ENCODE measurements at places on chromosomes 5 and 9.
A peak's percentile ranks its signal among the peaks of the same experiment; 100 is the strongest.

- DNase-seq, result no peak
These were observed 168.5 kb downstream of the HSD17B3 start for GRCh38 chr9:96133321-96134021.

GRCh38 chr9:114757984-114758383, 47.9 kb downstream of the TNFSF15 start:
- no peak for DNase-seq

- DNase-seq, result no peak
These were observed 401.2 kb downstream of the IRX1 start for GRCh38 chr5:3996707-3997336.

- DNase-seq, result no peak
These were observed 66.2 kb upstream of the CACNA1B start for GRCh38 chr9:137811283-137811870.

GRCh38 chr5:58670582-58670981, 87.7 kb downstream of the RAB3C start:
- DNase-seq, result no peak

- no peak for DNase-seq
These were observed 476.6 kb upstream of the WWC1 start for GRCh38 chr5:167814828-167815227.

GRCh38 chr5:93570294-93571113, 10.5 kb downstream of the NR2F1-AS1 start:
- no peak for DNase-seq

DNA sequence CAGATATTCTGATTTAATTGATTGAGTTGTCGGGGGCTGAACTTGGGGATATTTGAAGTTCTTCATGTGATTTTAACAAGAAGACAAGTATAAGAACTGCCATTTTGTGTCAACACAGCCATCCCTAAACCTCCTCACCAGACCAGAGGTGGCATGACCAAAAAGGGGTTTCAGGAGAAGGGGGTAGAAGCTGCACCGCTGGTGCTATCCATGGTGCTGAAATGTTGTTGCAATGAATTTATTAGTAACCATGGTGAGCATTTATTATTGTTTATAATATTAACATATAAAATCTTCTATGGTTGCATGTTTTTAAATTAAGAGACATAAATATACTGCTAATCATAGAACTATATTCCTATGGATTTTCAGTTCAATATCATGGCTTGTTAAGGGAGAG, 72.3 kb downstream of the GNA14 start:
- DNase-seq, result no peak

- no peak for DNase-seq
These were observed 3.1 kb downstream of the SPACA9 start for GRCh38 chr9:132881826-132882225.

GRCh38 chr9:18493451-18493993, 19.6 kb downstream of the ADAMTSL1 start:
- no peak for DNase-seq

GRCh38 chr9:31104249-31104648, 1280.2 kb upstream of the ACO1 start:
- DNase-seq, result no peak

GRCh38 chr5:10030219-10030831, 219.4 kb downstream of the ATPSCKMT start:
- DNase-seq, result no peak

GRCh38 chr5:153655201-153655510, 164.7 kb downstream of the GRIA1 start:
- DNase-seq, result no peak

GRCh38 chr9:38662763-38663593, 42.6 kb upstream of the ANKRD18A start:
- DNase-seq, result no peak

GRCh38 chr9:93009337-93010015, 49.0 kb upstream of the SUSD3 start:
- no peak for DNase-seq

DNA sequence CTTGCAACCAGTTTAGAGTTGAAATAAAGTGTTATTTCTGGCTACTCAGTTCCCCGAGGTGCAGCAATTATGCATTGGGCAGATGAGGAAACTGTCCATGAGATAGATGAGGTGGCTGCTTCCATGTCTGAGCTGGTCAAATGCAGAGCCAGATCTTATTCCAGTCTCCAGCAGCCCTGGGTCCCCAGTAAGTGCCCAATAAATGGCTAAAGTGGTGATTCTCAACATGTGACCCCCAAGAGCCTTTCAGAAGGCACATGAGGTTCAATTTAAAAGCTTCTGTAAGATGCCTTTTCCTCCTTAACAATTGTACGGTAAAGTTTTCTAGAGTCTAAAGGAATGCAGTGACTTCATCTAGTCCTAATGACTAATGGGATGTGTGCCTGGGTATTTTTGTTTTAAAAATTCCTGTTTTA, 17.5 kb downstream of the ATOX1 start:
- no peak for DNase-seq

DNA sequence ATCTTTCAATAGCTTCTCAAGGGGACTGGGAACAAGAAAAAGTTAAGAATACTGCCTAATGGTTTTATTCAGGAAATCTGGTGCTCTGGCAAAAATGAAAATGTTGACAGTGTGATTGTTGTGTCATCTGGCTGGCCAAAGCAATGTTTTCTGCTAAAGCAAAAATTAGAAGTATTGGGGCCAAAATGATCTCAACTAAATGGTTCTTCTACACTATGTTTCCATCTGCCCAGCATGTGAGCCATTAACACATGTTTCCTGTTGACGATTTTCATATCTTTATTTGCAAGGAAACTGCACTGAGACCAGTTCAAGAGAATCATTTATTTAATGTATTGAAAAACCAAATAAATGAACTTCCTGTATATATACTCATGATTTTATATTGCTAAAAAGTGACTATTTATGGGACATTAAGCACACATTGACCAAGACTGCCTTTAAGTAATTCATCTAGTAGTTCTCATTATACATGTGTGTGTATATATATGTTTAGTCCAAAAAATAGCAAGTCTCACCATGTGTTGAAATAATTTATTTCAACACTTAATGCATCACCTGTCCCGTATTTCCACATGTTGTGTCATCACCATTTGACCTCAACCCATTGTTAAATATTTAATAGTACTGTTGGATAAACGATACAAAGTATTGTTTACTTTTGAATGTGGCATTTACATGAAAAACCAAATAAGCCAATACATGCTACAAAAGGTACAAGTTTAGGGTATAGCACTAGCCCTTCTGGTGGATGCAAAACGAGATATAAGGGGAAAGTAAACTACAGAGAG, 7.5 kb upstream of the FST start:
- no peak for DNase-seq

- peak; percentile 35 for DNase-seq
These were observed 28.3 kb upstream of the TGFBR1 start for GRCh38 chr9:99076483-99077171.

GRCh38 chr9:3467593-3468219, 58.1 kb downstream of the RFX3 start:
- peak; percentile 16 for DNase-seq

DNA sequence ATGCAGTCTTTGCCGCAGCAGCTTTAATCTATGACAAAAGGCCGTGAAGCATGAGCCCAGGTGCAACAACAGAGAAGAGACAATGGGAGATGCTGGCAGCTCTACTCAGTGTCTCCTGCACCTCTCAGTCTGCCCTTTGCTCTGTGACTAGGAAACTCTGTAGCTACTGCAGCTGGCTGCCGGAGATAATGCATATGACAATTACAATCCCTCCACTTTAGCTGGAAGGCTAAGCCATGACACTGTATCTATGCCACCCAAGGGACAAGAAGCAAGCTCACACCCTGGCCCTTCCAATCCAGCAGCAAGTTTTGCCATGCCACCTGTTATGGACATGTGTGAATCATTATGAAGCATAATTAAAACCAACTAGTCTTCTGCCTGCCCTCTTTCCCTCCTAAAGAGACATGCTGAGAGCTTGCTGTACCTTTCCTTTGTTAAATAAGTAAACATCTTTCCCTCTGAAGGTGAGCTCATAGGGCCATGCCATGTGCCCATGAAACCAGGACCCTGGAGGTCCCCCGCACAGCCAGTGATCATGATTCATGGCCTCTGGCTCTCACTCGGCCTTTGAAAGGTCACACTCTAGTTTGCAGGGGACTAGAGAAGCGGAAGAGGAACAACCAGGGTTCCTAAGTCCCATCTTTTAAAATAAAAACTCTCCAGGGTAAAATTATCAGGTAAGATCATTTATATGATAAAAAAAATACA, 219.4 kb downstream of the SPOCK1 start:
- no peak for DNase-seq

DNA sequence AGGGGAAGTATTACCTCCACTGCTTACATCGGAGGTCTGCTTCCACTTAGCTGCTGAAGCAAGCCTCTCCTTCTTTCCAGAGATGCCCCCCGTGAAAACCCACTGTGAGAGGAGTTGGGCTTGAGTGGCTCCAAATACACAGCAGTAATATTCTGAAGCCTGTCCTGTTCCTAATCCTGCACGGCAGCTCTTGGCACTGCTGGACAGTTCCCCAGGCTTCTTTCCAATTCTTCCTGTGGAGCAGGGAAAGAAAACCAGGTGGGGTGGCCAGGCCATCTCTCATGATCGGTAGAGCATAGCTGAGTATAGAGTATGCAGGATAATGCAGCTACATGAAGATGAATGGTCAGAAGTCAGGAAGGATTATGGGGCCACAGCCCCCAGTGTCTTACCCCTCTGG, 335.3 kb downstream of the MARCHF11 start:
- no peak for DNase-seq

- DNase-seq, result no peak
These were observed 52.1 kb downstream of the EPB41L4A start for GRCh38 chr5:112366987-112367386.

- no peak for DNase-seq
These were observed 60.4 kb downstream of the BNC2 start for GRCh38 chr9:16809912-16810610.

DNA sequence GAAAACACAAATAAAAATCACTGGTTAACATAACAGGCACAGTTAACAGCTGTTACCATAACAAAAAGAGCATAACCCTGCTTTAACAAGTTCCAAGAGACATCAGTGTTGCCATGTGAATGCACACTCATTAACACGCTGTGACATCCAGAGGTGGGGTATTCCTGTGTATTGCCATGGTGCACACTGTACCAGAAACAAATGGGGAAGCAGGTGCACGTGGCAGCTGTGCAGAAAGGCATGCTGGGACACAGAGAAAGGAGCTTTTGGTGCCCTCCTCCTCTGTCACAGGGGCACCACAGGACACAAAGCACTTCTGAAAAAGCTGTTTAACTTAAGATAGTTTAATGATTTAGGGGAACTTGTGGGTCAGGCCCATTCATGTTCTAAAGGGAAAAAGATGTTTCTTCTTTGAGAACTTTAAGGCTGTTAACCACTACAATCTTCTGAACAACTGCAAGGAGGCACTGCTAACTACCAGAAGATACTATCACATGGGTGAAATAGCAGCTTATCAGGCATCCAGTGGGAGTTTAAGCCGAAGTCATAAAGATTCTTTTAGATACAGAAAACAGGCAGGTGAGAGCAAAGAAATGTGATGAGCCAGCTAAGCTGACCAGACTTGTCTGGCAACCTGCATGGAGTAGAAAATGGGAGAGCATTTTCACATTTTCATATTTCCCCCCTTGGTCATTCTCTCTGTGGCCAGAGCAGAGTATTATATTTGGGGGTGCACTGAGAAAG, 56.4 kb upstream of the GOLPH3 start:
- no peak for DNase-seq

- DNase-seq, result no peak
These were observed 3.5 kb downstream of the TMEM38B start for GRCh38 chr9:105697871-105698270.

- no peak for DNase-seq
These were observed 22.9 kb upstream of the CCL21 start for GRCh38 chr9:34732886-34733285.

GRCh38 chr9:118595719-118596305, 773.4 kb downstream of the BRINP1 start:
- no peak for DNase-seq

Measured in activated CD8-positive, alpha-beta memory T cell treated with anti-CD3 and anti-CD28 coated beads for 1 hour (primary cell).